ENCODE measurements at places on chromosomes 1 and 21. TPM values are rescaled to one million over a fixed set of nuclear protein-coding genes. Genes with fewer than 3 reads are reported as not detected.

The MASP2 gene
- under 0.01 TPM for total RNA-seq

- no peak for DNase-seq
These were observed 80.1 kb upstream of the PDC start for GRCh38 chr1:186541003-186541402.

DNA sequence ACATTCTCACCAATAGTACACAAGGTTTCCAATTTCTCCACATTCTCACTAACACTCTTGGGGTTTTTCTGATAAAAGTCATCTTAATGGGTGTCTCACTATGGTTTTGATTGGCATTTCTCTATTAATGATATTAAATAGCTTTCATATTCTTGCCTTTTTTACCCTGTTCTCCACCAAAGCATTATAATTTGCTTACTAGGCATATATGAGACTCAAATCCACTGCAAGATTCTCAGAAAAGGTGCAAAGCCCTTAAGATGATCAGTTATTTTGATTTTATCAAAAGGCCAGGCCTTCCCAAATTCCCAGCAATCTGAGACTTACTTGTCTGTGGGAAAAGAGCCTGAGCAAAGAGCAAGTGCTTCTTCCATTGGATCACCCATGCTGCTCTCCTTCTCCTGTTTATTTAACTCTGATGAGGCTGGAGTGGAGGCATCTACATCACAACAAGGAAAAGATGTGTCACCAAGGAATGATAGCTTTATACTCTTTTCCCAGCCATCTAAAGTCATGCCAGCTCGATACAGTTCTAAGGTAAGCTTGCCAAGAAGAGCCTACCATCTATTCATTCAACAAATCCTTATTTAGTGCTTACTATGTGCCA, 24.6 kb downstream of the CLSPN start:
- DNase-seq, result no peak

DNA sequence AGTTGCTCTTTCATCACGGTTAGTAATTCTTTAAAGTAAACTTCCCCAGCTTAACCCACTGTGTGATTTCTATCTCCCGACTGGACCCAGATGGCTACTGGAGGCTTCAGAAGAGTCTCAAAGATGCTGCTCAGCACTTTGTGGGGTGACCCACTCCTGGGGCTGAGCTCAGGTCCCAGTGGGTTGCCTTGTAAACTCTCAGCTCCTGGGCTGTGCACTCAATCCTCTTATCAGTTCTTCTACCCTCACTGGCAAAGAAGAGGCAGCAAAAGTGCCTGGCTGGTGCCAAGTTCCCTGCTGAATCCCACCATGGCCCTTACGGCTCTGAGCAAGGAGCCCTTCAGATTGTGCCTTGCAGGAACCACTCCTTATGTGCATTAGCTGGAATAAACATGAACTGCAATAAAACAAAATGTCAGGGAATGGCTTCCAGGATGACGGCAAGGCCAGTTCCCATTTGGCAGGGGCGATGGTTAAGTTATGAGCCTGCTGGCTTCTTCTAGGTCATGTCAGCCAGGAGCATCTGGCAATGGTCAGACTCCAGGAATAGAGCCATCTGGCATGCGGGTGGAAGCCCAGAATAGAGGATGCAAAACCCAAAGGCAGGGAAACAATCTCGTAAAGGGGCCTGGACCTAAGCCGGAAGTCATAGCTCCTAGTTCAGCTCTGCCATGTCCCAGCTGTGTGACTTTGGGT, 6.8 kb downstream of the MYOC start:
- DNase-seq, result no peak

DNA sequence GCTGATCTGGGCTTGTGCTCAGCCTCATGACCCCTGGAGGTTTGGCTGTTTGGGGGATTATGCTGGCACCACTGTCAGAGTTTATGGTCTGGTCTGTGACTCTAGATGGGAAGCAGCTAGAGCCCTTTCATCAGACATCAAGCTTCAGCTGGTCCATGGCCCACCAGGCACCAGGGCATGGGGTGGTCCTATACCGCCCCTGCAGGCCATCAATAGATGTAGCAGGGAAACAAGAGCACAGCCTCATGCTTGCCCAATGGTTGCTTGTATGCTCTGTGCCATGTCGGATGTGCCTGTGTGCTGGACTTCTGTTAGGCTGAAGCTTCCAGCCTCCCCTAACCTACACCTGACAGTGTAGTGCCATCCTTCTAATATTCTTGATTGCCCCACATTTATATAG, 71.1 kb upstream of the CD34 start:
- DNase-seq, result no peak

GRCh38 chr1:205026181-205026580, 16.8 kb upstream of the CNTN2 start:
- no peak for DNase-seq

GRCh38 chr1:26181586-26182382, 4.5 kb downstream of the CNKSR1 start:
- no peak for DNase-seq

GRCh38 chr1:192530254-192530653, 45.3 kb upstream of the RGS1 start:
- DNase-seq, result peak; percentile 38

DNA sequence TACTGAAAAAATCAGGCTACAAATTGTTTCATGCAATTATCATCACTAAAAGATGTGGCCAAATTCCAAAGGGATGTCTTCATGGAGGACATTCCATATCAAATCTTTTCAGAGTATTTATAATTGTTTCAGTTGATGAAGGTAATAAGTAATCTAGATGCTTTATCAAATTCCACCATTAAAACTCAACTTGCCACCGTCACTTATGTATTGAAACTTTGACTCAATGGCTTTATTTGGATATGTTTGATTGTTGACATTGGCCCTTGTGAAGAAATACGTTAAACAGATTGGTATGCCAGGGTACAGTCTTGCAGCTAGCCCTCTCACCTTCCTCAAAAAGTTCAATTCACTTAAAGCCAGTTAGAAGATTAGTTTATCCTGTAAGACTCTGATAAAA, 32.2 kb upstream of the PALMD start:
- no peak for DNase-seq

- DNase-seq, result no peak
These were observed 75.6 kb downstream of the NEK7 start for GRCh38 chr1:198232378-198232777.

GRCh38 chr1:40096646-40096976, 441 bp downstream of the PPT1 start:
- DNase-seq, result no peak

DNA sequence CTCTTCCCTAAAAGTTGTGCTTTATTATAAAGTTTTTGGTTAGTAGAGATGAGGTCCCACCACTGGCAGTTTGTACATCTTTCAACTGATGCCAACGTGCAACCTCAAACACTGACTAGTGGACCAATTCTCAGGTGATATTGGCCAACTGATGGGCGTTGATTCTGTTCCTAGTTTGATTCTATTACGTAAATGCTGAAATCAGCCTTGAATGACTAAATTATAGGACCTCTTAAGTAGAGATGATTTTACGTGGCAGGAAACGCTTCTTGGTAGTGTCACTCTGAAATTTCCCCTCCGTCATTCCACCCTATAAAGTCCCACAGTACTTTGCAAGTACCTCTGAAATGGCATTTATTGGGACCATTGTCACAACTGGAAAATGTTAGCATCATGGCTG, 8.8 kb upstream of the FNDC7 start:
- no peak for DNase-seq

DNA sequence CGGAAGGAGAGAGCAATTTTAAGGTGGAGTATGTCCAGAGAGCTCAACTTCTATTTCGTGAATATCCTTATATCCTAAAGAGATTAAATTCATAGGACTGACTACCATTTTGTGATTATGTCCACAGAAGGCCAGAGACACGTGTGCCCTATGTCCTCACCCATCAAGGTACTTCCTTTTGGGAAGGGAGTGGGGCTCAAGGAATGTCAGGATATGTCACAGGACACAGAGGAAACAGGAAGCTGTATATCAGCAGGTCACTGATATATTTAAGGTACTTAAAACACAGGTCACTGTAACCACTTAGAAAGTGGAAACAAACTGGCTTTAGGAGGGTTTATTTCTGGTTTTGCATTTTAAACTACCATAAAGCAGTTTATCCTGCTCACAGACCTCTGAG, 184.6 kb downstream of the APP start:
- DNase-seq, result no peak
